NCI-H446 treated with DMSO at 0.1 percent for 48 hours (cell line): ENCODE measurements at places on chromosomes 11 and 22.

DNA sequence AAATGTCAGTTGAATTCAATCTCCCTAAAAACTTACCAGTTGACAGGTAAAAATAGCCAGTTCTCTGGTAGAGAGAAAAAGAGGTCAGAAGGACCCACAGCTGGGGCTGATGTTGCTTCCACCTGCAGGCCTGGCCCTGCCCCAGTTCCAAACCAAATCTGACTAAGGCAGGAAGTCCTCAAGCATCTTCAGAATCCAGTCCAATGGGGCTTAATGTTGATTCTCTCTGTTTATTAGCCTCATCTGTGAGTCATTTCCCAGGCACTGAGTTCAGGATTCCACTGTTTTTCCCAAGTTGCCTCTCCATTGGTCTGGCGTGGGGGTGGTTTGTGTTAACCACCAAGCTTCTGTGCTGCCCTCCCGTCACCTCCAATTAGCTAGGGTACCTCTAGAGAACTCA is 601.8 kb downstream of the INSC start:
- no peak for DNase-seq

- no peak for DNase-seq
Measured at GRCh38 chr11:61700212-61700611, 20.0 kb downstream of the DAGLA start.

DNA sequence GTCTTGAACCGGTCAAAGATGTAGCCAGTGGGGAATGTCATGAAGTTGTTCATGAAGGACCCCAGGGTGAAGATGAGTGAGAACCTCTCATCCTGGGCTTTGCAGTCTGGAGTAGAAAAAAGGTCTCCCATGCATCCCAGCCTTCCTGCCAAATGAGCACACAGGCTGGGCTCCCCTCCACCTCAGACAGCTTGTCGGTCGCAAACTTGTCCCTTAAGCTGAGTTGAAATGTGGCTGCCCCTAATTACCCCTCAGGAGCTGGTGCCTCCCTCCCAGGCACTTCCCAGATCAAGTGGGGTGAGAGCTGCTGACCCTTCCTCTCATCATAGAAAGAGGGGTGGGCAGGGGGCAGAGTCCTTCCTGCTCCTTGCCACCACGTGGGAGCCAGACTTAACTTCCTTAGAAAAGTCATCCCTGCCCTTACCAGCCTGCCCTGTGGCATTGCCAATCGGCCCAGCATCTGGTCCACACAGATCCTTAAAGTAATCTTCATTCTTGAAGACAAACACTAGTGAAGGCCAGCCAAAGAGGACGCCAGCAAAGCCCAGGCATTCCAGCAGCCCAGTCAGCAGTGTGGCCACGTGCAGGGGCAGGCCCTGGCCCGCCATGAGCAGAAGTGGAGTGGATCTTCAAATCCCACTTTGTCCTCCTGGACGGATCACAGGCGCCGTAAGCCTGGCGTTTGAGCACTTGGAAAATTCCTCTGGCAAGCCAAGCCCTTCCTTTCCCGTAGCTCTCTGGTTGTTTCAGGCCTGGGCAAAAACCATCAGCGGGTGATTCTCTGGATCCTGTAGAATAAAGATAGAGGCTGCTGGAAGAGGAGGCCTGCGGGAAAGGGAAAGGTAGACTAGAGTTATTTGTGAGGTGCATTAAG is 1.1 kb downstream of the SLC43A3 start:
- DNase-seq = no peak

DNA sequence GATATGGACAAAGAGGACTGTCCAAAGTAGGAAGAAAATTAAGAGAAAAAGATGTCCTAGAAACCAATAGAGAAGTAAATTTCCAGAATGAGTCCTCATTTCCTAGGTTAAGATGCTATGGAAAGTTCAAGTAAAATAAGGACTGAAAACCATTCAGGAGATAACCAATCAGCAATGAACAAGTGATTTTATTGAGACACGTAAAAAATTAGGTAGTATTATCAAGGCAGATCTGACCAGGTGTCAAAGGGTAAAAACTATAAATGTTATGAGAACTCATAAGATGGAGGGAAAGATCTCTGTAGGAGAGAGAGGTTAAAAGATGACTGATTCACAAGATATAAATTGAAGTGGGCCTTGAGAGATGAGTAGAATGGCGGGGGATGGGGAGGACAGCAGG is 50.2 kb downstream of the SPATA19 start:
- no peak for DNase-seq

GRCh38 chr11:129392995-129393394 is 17.3 kb downstream of the BARX2 start:
- DNase-seq = no peak

GRCh38 chr11:1207401-1208143 is 15.3 kb upstream of the MUC5B start:
- no peak for DNase-seq

DNA sequence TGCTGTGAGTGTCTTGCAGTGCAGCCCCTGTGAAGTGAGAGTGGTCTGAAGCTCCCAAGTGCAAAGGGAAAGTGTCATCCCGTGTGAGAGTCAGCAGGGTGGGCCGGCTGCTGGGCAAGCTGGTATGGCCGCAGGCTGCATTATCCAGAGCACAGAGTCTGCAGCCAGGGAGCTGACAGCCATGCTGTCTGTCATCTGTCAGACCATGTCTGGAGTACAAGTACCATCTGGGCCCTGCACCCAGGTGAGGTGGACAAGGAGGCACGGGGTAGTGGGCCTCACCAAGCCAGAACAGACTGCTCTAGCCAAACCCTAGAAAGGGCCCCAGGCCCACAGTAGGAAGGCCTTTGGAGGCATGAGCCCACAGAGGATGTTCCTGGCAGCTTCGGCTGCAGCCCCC is 20.2 kb downstream of the LMO1 start:
- no peak for DNase-seq

DNA sequence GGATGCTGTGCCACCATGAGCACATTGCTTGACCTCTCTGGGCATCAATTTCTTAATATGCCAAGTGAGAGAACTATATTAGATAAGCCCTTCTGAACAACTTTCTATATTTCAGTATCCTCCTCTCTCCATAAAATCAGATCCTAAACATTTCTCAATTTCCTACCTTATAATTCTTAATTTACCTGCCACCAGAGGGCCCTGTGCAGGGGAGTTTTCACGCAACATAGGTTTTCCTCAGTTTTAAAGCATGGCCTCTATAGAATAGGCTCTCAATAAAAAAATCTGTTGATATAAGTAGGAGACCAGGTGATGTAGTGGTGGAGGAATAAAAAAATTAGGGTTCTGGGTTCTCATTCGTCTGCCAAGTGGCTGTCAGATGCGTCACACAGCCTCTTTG is 83.7 kb upstream of the DBX1 start:
- no peak for DNase-seq

GRCh38 chr11:112599265-112599664 is 338.6 kb upstream of the PLET1 start:
- DNase-seq = no peak

DNA sequence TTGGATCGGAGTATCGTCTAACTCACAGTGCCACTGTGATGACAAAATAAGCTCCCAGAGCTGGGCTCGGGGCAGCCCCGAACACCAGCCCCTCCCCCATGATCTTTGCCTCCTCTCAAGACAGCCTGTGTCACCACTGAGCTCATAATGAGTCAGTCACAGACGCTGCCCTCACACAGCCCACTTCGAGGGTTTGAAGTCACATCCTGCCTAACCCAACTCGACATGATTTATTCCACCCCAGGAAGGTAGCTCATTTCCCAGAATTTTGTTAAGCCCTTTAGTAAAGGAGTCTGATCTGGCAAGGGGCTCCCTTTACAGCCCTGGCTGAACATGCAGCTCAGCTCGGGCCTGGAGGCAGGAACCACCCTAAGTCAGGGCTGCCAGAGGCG is 22.8 kb downstream of the MYH9 start:
- DNase-seq = no peak

- DNase-seq = no peak
Measured at GRCh38 chr11:64415286-64415685, 56.3 kb downstream of the RPS6KA4 start.

- no peak for DNase-seq
Measured at GRCh38 chr22:27772984-27773498, 28.5 kb downstream of the MN1 start.

GRCh38 chr11:69131644-69132300 is 24.0 kb upstream of the SMIM38 start:
- DNase-seq = no peak

DNA sequence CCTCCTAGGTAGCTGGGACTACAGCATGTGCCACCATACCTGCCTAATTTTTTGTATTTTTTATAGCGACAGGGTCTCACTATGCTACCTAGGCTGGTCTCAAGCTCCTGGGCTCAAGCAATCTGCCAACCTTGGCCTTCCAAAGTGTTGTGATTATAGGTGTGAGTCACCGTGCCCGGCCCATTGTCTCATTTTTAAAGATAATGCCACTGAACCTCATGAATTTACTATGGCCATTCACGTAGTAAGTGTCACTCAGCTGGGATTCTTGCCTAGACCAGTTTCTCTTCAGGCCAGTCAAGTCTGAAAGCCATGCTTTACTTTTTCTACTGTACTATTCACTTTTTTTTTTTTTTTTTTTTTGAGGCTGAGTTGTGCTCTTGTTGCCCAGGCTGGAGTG is 22.4 kb downstream of the DEPDC5 start:
- no peak for DNase-seq

DNA sequence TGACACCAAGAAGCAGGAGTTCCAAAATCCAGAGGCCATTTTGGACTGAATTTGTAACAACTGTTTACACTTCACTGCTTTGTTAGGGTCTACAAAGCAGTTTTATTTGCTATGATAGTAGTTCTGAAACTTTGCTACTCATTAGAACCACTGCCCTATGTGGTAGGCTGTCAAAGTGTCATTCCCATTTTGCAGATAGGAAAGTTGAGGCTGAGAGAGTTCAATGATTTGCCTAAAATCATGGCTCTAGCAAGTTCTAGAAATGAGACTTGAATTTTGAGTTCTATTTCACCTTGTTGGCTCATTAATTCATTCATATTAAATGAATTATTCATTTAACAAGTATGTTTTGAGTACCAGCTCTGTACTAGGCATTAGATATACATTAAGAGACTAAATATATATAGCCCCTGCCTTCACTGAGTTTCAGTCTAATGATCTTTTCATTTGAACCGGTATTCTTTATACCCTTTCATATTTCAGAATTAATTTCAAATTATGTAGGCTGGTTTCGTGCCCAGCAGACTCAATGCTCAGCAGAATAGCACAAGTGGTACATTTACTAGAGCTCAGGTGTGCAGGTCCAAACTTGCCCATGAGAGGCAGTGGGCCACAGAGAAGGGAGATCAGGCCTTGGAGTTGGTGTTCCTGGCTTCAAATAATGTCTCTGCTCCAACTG is 93.5 kb downstream of the ME3 start:
- no peak for DNase-seq

DNA sequence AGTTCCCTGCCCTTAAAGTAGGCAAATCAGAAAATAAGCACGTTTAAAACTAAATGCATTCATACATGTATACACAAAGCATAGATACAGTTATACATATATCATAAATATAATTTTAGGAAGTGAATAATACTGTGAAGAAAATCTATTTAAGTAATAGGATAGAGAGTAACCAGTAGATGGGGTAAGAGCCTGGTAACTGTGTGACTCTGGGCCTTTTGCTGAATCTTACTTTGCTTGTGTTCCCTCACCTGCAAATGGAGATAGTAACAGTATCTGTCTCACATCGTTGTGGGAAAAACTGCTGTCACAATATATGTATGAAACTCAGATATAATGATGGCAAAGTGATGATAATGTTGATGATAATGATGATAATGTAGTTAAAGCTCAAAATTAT is 29.9 kb downstream of the MS4A2 start:
- no peak for DNase-seq

DNA sequence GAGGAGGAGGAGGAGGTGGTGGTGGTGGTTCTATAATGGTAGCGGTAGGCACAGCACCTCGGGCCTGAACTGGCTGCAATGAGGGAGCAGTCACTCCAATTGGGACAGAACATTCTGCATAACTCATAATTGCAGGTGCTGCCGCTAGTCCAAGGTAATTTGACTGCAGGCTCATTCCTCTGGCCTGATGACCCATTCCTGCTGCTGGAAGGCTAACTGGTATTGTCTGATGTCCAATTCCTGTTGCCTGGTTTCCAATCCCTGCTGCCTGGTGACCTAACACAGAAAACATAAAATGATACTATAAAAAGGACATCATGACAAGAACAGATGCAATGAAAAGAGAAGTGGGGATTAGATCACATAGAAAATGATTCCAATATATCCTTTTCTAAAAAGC is 7.9 kb upstream of the AGBL2 start:
- DNase-seq = no peak

DNA sequence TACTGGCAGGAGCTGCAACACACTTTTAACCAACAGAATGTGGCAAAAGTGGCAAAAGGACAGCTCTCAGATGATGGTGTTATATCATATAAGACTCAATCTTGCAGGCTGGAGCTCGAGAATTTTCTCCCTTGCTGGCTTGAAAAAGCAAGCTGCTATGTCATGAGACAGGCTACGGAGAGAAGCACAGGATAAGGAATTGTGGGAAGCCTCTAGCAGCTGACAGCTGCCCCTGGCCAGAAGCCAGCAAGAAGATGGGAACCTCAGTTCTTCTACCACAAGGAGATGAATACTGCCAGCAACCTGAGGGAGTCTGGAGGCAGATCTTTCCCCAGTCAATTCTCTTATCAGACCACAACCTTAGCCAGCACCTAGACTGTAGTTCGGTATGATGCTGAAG is 24.6 kb downstream of the FXYD6 start:
- no peak for DNase-seq

- DNase-seq = no peak
Measured at GRCh38 chr11:87185228-87185627, 147.5 kb downstream of the TMEM135 start.

- DNase-seq = no peak
Measured at GRCh38 chr11:94307101-94307791, 2.9 kb downstream of the IZUMO1R start.

GRCh38 chr11:69452206-69452987 is 29.1 kb upstream of the LINC01488 start:
- DNase-seq = no peak

GRCh38 chr22:43047605-43048004 is 32.7 kb upstream of the PACSIN2 start:
- DNase-seq = no peak

DNA sequence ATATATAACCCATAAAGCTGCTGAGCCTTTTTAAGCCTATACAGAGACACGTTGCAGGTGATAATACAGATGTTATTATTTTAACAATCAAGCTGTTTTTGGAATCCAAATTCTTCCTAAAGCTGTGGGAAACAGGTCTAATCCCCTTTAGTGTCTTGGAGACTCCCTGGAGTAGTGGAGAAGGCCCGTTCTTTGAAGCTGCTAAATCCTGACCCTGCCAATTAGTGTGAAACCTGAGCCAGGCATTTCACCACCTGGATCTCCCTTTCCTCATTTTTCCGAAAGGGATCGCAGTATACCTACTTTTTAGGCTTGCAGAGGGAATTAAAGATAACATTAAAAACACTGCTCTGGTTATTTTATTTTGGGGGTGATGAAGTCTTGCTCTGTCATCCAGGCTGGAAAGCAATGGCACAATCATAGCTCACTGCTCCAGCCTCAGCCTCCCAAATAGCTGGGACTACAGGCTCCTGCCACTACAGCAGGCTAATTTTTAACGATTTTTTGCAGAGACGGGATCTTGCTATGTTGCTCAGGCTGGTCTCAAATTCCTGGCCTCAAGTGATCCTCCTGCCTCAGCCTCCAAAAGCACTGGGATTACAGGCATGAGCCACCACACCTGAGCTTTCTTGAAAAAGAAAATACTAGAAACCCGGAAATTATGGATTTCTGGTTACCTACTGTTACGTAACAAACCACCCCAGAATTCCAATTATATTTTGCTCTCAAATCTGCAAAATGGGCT is 1.7 kb upstream of the EIF4ENIF1 start:
- DNase-seq = no peak

- no peak for DNase-seq
Measured at GRCh38 chr11:69156673-69157155, 979 bp downstream of the SMIM38 start.
